ENCODE measurements at places on chromosomes 5 and 9.

- DNase-seq = no peak
These were observed 24.4 kb upstream of the SLC1A1 start for GRCh38 chr9:4465910-4466309.

DNA sequence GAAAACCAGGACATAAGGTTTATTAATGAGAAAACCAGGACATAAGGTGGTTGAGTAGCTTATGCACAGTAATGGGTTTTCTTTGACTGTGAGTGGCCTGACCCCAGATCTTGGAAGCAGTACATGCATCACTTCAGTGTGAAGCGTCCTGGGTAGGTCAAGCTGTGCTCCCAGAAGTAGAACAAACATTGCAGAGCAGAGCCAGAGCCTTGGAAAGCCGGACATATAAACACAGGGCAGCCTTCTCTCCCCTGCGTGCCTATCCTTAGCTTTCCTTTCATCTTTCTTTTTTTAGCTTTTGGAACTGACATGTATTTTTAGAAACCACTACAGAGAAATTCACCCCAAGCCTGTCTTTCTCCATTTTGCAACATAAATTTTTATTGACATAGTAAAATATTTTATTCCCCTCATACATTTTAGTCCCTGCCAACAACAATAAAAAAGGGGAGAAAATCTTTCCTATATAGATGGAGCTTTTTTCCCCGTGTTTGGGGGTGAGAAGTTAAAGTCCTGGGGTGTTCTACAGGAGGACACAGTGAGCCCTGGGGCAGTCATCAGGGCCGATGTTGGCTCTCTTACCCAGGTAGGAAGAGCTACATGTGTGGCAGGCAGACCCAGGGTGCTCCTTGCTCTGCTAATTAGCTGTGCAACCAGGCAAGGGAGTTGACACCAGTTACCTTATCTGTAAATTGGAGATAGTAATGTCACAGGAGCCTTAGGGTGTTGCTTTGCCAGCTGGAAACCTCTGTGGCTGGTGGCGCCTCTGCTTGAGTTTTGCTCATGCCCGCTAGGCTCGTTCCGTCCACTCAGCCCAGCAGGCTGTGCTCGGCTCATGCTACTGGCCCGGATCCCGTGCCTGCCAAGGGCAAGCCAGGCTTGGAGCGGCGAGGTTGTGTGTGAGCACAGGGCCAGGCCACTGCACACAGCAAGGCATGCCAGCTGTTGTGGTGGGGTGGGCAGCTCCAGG, 389.6 kb downstream of the KDM4C start:
- no peak for DNase-seq

GRCh38 chr9:128094166-128094949, 26.3 kb downstream of the SLC25A25 start:
- DNase-seq = peak; percentile 39

- DNase-seq = no peak
These were observed 128.2 kb upstream of the NFIB start for GRCh38 chr9:14441976-14442651.

DNA sequence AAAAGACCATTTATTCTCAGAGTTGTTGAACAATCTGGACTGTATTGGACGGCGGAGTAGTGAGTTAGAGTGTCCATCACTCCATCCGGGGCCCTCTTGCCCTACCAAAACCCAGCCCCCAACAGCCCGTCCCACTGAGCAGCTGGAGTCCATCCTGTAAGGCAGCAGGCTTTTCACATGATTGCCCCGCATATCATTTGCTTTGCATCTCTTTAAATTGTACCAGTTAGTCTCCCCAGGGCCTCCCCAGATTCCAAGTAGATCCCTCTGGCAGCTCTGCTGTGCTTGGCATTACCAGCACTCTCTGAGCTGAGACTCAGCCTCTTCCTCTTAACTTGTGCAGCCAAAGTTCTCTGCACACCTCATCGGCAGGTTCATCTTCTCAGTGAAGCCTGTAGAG, 48.6 kb upstream of the ADCY2 start:
- DNase-seq = no peak

- DNase-seq = no peak
These were observed 198.5 kb downstream of the CACNA1B start for GRCh38 chr9:138075961-138076649.

DNA sequence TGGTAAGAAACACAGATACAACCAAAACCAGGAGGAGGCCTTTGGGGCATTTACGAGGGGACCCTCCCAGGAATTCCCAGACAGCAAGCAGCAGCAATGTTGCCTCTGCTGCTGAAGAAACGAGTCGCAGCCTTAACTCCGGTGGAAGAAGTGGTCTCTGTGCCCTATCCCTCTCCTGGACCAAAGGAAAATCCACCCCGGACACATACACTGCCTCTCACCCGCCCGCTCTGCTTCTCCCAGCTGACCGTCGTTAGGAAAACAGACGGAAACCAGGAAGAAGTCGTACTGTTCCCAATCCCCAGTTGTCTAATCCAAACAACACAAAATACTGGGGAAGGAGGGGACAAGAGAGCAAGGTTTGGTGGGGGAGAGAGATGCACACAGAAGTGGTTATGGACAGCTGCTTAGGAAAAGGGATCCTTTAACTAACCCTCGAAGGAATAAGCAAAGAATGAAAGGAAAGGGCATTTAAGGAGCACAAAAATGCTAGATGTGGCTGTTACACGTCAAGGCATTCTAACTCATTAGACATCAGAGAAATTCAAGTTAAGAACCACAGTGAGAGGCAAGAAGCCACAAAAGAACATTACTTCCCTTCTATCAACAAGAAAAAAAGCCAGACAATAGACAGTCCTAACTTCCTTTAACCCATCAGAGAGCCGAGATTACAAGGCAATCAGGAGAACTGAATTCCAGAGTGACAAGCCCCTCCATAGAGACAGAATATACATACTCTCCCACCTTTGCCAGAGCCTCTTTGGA, 71.9 kb downstream of the ACTL7B start:
- no peak for DNase-seq

GRCh38 chr5:31581498-31582099, 49.5 kb downstream of the C5orf22 start:
- no peak for DNase-seq

DNA sequence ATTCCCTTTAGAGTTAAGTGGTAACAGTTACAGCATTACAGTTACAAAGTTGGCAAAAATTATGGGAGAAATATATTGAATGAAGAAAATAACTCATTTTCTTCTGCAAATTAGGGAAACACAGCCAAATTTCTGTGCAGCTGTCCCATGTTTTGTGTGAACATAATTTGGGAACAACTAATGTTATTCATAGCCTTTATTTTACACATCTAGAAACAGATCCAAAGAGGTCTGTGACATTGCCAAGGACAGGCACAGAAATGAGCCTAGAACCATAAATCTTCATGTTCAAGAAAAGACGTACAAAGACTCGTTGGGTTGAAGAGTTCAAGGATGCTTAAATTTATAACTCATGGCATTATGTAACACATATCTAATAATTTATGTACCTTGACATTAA, 114.1 kb upstream of the TXNDC8 start:
- no peak for DNase-seq

- DNase-seq = no peak
These were observed 212.1 kb downstream of the PBX3 start for GRCh38 chr9:125959315-125959714.

- no peak for DNase-seq
These were observed 6.8 kb upstream of the CKS2 start for GRCh38 chr9:89304020-89304833.

DNA sequence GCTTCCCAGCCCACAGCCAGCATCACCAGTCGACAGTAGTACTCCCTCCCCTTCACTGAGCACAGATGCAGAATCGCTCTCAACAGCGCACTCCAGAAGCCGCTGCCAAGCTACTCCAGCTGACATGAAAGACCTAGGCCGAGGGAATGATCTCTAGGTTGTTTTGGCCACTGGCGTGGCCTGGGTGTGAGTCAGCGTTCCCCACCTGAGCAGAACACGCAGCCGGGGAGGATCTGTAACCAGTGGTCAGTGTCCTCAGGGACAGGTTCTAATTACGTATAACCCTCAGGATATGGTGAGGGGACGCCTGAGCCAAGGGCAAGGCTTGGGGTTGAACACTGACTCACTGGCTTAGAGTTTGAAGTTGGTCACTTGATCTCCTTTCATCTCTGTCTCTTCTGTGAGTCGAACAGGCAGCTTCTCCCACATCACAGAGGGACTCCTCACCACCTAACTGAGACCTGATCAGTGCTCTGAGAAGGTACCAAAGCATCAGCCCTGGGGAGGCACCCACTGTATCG, 76.9 kb upstream of the IL17B start:
- DNase-seq = no peak

- no peak for DNase-seq
These were observed 92.0 kb downstream of the SPEF2 start for GRCh38 chr5:35709688-35710087.

DNA sequence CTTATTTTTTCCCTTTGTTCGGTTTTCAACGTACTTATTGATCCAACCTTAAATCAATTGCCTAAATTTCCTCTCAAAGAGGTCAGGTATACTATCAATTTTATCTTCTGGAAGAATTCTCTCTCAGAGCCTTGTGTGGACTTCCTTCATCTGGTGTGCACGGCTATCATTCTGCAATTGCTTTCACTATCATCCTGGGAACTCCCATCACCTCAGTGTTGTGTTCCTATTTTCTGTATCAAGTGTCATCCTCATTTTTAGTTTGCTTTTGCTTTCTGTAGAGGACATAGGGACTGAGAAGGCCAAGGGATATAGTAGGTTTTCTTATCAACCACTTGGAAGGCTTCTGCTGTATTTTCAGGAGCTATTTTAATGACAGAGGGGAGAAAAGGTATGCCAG, 11.3 kb downstream of the STOM start:
- no peak for DNase-seq

DNA sequence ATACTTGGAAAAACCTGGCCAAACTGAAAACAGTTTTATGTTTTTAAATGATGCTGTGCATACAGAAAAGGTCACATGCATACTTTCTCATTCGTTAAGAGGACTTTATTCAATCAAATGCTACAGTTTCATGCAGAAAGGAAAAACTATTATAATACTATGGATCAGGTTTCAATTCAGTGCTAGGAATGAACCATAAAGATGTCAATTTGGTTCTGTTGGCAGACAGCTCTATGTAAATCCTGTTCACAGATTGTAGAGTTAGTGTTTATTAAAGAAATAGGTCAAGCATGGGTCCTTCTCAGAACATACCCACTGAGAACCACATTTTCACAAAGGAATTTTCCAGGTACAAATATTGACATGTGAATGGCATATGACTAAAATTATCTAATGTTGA, 57.1 kb downstream of the RETREG1 start:
- no peak for DNase-seq

DNA sequence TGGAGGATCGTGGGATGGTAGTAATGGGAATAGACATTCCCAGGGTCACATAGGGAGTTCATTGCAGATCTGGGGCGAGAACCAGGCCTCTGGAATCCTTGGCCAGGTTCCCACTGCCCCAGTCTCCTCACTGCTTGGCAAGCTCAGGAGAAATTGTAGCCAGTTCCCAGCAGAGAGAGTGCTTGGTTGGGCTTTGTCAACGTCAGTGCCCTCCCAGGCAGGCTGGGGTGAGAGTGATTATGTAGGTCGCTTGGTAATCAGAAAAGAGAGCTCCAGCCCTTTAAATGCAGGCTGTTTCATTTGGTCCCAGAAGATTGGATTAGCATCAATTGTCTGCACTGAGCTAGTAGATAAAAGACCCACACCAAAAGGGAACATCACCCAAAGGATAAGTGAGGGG, 51.8 kb upstream of the GALNT10 start:
- DNase-seq = no peak

DNA sequence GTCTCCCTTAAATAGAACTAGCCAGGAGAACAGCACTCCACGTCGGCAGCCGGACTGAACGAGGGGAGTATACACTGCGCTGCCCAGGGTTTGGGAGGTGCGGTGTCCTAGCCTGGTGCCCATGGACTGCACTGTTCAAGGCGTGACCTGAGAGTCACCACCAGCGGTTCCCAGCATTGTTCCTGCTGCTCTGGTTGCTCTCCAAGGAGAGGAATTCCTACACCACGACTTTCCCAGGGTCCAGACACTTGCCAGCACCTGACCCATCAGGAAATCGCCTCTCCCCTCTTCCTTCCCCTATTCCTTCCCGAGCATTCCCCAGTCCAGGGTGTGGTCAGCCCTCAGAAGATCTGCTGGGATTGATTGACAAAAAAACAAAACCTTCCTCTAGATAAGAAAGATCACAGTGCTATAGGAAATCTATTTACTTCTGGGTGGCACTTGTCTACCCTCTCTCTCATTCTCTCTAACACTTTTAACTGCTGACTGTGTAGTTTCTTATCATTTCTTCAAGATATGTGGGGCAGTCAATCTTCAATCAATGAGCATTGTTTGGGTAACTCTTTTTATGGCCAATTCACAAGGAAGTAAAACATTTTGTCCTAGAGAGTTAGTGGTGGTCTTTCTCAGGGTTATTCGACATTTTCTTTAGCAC, 297.8 kb upstream of the ACTBL2 start:
- no peak for DNase-seq

- DNase-seq = no peak
These were observed 17.3 kb downstream of the EEIG1 start for GRCh38 chr9:127963359-127964064.

GRCh38 chr5:116388564-116389258, 185.9 kb downstream of the SEMA6A start:
- DNase-seq = no peak

- no peak for DNase-seq
These were observed 1860.7 kb upstream of the WWC1 start for GRCh38 chr5:166430491-166431319.

GRCh38 chr5:14881826-14882225, 10.2 kb upstream of the ANKH start:
- DNase-seq = no peak

DNA sequence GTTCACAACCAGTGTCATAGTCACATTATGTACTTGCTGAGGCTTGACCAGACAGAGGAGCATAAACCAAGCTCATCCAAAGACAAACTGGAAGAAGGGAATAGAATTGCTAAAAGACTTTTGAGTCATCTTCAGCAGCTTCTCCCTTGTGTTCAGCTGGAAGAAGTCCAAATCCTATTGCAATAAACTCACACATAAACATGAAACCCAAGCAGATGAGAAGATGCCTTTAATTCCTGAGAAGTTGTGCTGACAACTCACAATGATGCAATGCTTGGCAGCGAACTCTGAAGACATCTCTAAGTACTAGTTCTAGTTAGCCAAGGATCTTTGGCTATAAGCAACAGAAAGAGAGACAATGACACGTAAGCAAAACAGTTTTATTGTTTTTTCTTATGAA, 642.1 kb downstream of the KCTD16 start:
- no peak for DNase-seq

- no peak for DNase-seq
These were observed 175.6 kb upstream of the NREP start for GRCh38 chr5:111932628-111933027.

- DNase-seq = peak; percentile 13
These were observed 432 bp downstream of the STARD4 start for GRCh38 chr5:111511831-111512374.

DNA sequence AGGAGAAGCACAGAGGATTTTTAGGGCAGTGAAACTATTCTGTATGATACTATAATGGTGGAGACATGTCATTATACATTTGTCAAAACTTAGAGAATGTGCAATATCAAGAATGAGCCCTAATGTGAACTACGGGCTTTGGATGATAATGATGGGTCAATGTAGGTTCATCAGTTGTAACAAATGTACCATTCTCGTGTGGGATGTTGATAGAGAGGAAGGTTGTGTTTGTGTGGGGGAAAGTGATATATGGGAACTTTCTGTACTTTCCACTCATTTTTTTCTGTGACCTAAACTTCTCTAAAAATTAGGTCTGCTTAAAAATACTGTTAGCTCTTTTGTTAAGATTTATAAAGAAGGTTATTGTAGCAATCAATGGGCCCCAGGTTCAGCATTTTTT, 138.9 kb downstream of the SPATA31D1 start:
- DNase-seq = no peak

Data from HuH-7.5 (cell line).